AG04449 (cell line): ENCODE measurements at places on chromosomes 11 and 22.
A peak's percentile ranks its signal among the peaks of the same experiment; 100 is the strongest.

DNA sequence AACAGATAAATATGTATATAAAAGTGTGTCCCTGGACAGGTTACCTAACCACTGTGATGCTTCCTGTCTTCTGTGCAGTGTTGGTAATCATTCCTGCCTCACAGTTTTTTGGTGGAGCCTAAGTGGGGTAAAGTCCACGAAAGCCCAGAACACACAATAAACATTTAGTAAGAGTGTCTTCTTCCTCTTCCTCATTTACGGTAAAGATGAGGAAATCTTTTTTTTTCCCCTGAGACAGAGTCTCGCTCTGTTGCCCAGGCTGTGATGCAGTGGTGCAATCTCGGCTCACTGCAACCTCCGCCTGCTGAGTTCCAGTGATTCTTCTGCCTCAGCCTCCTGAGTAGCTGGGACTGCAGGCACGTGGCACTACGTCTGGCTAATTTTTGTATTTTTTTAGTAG lies 117.1 kb downstream of the LDLRAD3 start:
- DNase-seq, result no peak

DNA sequence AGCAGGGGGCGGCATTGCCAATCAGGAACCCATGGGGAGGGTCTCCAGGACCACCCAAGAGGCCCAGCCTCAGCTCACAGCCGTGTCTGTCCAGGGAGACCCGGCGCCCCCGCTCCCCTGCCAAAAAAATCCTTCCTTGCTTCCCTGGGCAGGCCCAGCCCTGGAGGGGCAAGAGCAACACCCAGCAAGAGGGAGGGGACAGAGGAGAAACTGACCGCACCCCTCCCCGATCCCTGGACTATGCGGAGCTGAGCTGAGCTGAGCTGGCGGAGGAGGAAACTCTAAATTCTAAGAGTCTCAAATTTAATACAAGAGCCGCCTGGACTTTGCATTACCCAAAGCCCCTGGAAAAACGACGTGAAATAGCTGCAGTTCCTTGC lies 52.0 kb upstream of the SHISAL1 start:
- DNase-seq, result no peak

GRCh38 chr11:8068605-8069221 lies 12.3 kb upstream of the TUB start:
- peak; percentile 33 for DNase-seq

DNA sequence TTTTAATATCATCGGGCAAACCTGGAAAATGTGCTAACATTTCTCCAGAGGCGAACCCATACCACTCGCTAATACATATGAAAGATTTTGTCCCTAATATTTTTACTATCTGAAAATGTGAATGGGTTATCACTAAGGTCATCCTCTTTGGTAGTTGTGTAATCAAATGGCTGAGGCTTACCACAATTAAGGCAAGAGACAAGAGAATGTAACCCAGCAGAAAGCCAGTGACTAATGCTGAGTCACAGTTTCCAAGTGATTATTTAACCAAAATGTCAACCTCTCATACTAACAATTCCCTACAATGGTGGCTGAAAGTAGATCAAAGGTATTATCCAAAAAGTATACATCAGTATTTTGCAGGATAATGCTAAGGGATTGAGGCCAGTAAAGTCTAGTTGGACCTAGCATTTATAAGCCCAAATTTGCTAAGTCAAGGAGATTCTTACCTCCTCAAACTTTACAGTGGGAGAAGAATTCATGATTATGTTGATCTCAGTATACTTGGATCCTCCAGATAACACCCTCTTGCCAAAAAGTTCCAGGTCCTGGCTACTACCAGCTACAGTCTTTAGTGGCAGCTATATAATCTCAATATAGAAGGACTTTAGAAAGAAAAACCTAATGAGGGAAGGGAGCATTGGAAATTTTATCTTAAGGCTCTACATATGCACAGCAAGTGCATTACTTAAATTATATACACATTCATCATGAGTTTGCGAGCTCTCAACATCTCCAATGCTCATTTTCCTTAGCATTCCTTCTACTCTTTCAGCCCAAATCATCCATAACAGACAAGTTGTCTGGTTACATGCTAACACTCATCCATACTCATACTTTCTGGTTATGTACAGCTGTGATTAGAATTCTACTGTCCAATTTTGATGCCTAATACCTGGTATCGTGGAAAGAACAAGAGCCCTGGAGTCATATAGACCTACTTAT lies 25.4 kb downstream of the SIK3 start:
- DNase-seq, result peak; percentile 56

DNA sequence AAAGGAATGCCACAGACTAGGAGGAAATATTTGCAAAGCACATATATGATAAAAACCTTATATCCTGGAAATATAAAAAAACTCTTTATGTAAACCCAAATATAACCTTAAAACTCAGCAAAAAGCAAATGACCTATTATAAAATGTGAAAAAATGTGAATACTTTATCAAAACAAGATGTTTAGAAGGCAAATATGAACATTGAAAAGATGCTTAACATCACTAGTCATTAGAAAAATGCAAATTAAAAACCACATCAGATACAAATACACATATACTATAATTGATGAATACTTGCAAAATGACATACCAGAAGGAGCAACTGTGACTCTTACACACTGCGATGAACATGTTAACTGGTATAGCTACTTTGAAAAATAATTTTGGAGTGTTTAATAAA lies 511.2 kb upstream of the LRRC4C start:
- no peak for DNase-seq

GRCh38 chr11:44171518-44171917 lies 76.0 kb downstream of the EXT2 start:
- no peak for DNase-seq

- DNase-seq, result no peak
Observed at GRCh38 chr11:119103793-119104192, 2.1 kb upstream of the DPAGT1 start.

- DNase-seq, result no peak
Observed at GRCh38 chr11:115452241-115452640, 52.0 kb downstream of the CADM1 start.

GRCh38 chr11:131194726-131195125 lies 175.7 kb upstream of the NTM start:
- no peak for DNase-seq

DNA sequence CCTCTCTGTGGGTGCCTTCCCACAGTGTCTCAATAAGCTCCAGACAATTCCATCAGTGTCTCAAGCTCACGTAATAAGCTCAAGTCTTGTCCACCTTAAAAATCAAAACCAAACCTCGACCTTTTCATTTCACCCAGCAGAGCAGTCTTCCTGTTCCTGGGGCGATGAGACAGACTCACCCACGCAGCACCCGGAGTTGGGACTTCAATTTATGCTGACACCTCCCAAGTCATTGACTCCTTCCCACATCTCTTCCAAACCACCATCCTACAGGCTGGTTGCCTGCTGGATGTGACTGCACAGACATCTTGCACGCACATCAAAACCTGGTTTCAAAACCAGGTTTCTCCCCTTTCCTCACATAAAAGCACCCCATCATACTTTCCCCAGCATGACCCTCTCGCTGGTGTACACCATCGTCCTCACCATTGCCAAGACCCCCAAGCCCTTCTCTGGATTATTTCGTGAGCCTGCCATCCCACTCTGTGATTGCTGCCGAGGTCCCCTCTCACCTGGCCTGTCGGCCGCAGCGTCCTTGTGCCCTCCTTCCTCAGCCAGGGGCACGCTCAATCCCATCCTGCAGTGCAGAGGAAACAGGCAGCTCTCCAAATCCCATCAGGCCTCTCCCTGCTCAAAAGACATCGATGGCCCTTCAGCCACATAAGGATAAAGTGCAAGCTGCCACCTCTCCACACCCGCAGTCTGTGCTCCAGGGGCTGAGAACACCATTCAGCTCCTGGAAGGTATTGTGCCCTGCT lies 45.1 kb upstream of the FBXO3 start:
- no peak for DNase-seq

- no peak for DNase-seq
Observed at GRCh38 chr22:36897611-36898010, 15.8 kb upstream of the CSF2RB start.

GRCh38 chr11:18773104-18773503 lies 18.5 kb downstream of the PTPN5 start:
- no peak for DNase-seq

DNA sequence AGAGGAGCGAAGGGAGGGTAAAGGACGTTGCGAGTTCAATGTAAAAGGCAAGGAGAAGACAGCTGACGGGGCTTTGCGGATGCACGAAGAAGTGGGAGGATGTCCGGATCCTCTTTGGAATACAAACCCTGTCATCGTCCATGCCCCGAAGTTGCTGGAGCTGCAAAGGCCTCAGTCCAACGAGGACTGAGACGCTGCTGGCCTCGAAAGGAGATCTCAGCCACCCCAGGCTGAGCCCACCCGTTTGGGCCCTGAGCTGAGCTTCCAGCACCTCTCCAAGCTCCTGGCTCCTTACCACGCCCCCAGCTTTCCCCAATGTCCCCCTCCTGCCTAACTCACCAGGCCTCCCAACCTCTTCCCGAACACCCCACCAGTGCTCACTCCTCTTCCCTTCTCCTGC lies 46.1 kb upstream of the PHF21B start:
- DNase-seq, result no peak

GRCh38 chr11:94933223-94934130 lies 39.9 kb downstream of the CWC15 start:
- DNase-seq, result peak; percentile 93

GRCh38 chr11:100581318-100581717 lies 105.8 kb upstream of the ARHGAP42 start:
- no peak for DNase-seq

DNA sequence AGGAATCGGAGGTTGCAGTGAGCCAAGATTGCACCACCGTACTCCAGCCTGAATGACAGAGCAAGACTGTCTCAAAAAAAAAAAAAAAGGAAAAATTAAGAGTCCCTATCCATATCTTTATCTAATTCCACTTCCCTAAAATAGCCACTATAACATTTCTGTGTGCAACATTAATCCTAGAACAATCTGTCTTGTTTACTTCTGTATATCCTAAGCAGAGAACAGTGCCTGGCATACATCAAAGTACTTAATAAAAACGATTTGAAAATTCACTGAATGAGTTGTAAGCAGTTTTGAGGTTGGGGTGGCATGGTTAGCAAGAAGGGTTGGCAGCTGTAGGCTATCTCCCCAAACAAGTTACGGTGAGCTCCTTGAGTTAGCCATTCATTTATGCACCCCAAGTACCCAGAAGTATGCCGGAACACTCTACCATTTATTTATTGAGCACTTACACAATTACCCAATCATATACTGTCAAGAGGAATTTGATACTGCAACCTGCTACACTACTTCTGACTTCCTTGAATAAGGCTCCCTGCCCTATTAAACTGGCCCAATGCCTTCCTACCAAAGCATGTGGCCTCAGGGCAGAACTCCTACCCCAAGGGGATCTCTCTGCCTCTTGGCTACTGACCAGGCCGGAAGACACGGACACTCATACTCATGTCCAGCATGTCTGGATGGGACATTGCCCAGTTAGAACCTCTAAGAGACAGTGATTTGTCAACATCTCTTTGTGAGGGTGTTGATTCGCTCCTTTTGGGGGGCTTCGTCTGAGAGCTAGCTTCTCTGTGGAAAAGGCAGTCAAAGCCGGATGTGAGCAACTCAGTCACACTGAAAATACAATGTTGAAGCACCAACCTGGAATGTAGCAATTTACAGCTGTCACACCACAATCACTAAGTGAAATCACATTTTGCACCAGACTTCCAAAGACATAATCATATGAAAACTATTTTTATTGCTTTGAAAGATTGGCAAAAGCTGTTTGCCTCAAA lies 16.3 kb upstream of the TMEM41B start:
- DNase-seq, result peak; percentile 73

DNA sequence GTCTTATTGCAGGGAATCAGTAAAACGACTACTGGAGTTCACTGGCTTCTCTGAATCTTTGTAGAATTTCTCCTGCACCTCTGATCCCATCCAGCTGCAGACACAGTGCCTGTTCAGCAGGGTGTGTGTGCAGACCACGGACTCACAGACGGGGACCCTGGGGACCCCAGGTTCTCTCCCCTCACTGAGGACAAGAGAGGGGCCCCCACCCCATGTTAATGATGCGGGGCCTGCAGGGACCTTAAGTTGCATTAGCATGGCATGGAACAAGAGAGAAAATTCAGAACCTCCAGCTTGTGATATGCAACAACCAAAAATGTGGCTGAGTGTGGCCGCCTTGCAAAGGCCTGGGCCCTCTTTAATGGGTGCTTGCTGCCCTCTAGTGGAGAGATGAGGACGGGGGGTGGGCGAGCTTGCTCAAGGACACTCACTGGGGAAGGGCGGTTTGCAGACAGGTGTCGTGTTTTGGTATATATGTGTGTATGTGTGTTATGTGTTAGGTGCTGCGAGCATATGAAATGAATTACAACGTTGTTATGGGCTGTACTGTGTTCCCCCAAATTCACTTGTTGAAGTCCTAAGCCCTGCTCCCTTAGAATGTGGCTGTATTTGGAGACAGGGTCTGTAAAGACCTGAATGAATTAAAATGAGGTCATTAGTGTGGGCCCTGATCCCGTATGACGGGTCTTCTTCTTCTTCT lies 84.4 kb upstream of the SEPTIN5 start:
- DNase-seq, result peak; percentile 12

DNA sequence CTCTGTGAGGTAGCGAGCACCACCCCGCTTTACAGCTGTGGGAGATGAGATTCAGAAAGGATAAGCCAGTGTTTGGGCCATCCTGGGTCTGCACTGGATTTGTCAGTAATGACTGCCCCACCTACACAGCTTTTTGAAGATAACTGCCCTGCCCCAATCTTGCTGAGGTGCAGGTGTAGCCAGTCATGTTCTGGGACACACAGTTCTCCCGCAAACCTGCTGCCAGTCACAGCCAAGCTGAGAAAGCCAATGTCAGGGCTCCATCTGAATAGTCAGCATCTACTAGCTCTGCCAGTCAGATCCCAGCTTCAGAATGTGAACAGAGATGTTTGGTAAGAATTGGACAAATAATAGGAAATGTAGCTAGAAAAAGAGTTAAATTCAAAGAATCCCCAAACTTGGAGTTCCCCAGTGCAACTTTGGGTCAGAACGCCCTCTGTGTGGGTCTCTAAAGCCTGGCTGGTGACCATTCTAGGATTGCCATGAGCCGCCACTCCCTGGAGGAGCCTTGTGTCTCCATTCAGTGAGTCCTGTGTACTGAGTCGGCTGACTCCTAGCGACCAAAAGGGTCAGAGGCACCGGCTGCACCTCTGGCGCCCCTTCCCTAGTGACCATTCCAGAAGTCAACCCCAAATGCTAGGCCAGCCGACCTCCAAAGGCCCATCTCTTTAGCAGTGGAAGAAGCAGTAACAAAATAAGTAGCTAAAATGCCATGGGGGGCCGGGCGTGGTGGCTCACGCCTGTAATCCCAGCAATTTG lies 2.4 kb upstream of the MB start:
- no peak for DNase-seq

- no peak for DNase-seq
Observed at GRCh38 chr11:125903711-125904659, at the start of gene DDX25. TSS of gene DDX25 (plus strand) at chr11:125904508. CDS start at chr11:125904518, 10 bp downstream.

DNA sequence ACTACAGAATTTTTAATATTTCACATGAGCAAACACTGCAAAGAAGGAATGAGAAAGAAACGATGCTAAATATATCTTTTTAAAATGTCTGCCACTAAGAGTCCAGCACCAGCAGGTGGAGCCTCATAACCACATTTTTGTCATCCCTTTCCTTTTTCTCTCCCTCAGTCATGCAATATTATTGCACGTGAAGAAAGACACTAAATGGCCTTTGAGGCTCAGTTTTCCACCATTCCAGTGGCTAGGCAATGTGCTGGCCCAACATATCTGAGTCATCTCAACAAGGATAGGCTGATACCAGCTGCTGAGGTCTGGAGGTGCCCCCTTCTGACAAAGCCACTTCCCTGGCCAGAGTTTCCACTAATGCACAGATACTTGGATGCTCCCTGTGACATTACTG lies 1.8 kb downstream of the ALKBH8 start:
- no peak for DNase-seq

- DNase-seq, result no peak
Observed at GRCh38 chr11:124758355-124759265, 3.5 kb downstream of the ESAM start.
